Stimulated activated CD4-positive, alpha-beta T cell treated with anti-CD3 and anti-CD28 coated beads, Interleukin-15, amount 100 ng/mL, for 1 hour (primary cell): ENCODE measurements at places on chromosomes 4 and X.

GRCh38 chr4:100109921-100110320 is 80.3 kb downstream of the DDIT4L start:
- DNase-seq = no peak

DNA sequence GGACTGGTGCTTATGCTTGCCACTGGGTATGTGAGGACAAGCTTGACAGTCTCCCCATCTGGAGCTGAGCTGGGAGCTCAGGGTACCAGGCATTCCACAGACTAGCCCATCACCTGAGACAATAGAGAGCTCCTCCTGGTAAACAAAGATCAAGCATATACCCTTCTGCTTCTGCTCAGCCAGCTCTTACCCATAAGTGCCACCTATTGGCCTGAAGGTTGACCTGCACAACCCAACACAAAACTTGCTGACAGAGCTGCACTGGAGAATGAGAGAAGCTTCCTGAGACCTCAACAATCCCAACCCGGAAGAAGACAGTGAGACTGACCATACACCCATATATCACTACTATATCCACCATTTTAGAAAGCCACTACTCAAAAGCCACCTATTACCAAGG is 1049.2 kb upstream of the INTU start:
- DNase-seq = no peak

DNA sequence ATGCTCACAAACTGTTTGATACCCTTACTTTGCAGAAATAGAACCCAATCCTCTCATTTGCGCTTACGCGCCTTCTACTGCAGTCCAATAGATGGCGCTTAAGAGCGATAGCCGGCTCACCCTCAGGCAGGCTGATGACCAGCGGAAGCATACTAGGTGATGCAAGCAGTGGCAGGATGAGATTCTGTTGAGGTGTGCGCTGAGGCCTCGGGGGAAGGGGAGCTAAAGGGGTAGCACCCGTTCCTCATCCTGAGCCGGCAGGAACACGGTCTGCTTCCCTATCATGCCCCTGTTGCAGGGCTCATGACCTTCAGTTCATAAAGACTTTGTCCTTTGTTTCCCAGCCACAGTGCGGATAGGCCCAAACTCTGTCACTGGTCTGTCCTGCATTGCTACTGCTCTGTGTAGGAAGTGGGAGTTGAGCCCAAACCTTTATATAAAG is 628.9 kb downstream of the TLL1 start:
- no peak for DNase-seq

DNA sequence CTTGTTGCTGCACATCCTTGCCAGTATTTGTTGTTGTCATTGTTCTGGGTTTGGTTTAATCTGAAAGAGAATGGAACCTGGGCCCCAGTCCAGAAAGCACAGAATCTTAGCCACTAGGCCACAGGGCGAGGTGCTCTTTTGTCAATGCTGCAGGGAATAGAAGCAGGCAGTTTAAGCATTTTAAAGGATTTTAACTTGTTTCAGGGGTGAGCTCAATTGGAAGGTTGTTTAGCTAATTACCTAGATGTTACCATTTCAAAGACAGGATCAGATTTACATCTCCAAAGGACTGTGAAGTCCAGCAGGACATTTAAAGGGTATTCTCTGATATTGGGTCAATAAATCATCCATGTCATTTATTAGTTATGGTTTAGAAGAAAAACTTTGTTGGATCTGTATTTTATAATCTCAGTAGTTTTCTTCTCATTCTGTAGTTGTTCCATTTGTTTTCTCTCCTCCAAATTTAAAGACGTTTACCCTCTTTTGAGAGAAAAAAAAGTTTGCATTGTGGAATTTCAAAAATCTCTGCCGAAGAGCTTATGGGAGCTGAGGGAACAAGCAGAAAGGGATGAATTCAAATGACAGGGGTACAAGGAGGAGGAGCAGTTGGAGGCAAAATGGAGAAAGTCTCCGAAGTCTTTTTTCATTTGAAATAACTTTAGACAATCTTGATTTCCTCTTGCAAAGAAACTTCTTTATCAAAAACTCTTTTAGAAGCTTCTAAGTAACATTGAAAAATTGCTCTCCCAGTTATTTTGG is 57.5 kb upstream of the FAM47C start:
- no peak for DNase-seq

GRCh38 chrX:7264399-7264798 is 116.4 kb upstream of the PUDP start:
- DNase-seq = no peak

DNA sequence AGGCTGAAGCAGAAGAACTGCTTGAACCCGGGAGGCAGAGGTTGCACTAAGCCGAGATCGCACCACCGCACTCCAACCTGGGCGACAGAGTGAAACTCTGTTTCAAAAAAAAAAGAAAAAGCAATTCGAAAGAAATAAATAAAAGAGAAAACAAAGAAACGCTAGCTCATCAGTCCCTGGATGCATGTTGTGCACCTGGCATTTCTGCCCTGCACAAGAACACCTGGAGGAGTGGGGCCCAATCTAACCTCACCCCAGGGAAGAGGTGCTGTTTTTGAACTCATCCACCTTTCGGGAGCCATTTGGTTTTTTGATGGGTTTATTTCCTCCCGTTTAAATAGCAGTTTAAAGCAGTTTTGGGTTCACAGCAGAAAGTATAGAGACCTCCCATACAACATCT is 5.7 kb upstream of the MRFAP1 start:
- no peak for DNase-seq
